ENCODE measurements at places on chromosomes 5 and 9.

GRCh38 chr5:149475777-149476176 is 75.5 kb downstream of the CSNK1A1 start:
- no peak for DNase-seq

DNA sequence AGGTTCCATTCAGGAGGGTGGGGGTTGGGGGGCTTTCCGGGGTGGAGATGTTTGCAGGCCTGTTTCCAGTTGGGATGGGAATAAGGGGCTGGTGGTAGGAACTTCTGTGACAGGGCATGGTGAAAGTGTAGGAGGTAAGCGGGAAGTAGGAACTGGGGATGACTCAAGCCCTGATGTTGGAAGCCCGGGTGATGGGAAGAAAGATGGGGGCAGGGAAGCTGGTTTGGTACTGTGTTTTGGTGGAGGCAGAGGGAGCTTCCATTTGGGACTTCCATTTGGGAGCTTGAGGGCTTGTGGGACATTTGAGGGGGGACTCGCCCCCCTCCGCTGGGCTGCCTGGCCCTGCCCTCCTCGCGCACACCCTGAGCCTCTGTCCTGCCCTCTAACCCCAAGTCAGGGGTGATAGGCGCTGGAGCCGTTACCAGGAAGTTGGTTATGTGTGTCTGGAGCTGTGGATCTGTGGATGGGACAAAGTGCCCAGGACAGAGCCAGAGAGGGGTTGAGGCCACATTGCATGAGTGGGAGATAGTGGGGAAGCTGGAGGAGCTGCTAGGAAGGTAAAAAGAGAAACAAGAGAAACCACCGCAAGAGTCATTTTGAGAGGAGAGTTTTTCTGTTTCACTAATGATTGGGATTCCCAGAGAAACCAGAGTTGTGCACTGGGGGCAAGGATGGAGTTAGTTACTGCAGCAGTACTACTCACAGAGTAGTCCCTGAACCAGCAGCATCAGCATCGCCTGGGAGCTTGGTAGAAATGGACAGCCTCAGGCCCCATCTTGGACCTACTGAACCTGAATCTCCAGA is 6.6 kb downstream of the RGS14 start:
- DNase-seq: no peak

- DNase-seq: no peak
Observed at GRCh38 chr5:142900927-142901326, 130.8 kb downstream of the ARHGAP26 start.

DNA sequence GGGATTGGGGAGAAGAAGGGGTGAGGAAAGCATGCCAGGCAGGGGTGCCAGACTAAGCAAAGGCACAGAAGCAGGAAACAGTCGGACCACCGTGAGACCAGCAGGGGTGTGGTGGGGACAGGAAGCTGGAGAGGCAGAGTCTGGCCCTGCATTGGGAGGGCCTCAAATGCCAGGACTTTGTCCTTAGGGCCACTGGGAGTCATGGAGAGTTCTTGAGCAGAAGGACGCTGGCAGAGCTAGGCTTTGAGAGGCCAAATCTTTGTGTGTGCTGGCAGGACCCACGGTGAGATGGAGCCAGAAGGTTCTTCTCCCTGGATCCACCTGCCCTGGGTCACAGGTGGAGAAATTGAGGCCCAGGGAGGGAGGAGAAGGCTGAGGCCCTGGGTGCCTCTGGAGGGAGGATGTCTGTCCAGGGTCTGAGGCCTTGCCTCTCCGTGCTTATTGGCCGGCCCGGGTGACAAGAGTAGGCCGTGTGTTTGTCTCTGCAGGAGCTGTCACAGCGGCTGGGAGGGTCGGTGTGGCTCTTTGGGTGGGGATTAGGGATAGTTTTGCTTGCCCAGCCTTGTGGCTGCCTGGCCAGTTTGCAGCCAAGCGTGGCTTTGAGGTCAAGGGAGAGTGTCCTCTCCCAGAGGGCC is 1.8 kb upstream of the ENG start:
- DNase-seq: no peak

GRCh38 chr5:149326611-149327010 is 18.7 kb upstream of the GRPEL2 start:
- DNase-seq: no peak

DNA sequence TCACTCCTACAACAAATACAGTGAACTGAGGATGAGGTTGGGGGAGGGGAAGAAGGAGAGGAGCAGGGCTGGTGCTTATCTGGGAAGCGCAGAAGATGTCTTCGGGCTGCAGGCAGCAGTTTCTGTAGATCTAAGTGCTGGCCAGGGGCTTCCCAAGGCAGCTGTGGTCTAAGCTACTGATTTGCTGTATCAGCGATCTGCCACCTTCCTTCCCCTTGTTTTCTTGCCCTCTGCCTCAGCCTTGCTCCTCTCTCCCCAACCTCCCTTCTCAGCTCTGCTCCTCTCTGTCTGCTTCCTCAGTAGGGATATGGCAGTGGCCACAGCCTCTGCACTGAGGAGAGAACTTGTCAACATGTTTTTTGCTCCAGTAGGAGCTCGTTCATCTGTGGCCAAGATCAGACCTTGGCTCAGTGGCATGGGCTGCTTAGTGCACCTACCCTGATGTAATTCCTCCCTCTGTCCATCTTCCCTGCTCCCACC is 42.8 kb upstream of the IL6ST start:
- DNase-seq: no peak

DNA sequence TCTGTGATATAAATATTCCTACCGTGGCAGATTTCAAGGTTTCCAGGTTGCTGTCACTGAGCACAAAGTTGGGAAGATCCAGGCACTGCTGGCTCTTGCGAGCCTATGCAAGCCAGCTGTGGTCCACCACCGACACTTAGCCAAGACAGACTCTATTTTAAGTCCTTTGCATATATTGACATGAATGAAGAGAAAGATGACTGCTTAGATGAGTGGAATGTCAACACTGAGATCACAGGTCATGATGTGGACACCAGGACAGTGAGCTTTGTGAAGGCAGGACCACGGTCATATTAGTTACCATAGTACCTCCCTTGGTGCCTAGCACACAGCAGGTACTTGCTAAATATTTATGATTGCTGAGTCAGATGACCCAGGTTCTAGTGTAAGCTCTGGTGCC is 217.0 kb downstream of the PAPPA start:
- no peak for DNase-seq

DNA sequence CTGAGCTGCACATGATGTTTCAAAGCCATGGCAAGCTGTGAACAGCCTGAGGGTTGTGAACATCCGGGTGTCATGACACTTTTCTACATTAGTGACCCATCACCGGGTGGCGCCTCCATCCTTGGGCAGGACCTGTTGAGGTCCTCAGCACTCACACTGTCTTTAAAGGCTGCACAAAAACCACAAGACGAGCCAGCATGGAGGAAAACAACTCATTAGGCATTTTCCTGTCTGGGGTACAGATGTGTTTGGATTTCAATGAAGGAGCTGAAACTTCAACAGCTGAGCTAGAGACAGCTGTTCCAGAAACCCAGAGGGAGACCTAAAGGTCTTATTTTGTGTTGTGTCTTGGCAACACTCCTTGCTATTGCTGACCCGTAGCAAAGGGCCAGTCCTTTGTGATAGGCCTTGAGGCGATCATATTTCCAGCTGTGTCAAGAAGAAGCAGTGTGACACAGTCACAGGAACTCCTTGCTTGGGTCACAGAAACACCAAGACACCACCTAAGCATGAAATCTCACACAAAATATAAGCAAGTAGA is 151.8 kb upstream of the VLDLR start:
- peak; percentile 12 for DNase-seq

DNA sequence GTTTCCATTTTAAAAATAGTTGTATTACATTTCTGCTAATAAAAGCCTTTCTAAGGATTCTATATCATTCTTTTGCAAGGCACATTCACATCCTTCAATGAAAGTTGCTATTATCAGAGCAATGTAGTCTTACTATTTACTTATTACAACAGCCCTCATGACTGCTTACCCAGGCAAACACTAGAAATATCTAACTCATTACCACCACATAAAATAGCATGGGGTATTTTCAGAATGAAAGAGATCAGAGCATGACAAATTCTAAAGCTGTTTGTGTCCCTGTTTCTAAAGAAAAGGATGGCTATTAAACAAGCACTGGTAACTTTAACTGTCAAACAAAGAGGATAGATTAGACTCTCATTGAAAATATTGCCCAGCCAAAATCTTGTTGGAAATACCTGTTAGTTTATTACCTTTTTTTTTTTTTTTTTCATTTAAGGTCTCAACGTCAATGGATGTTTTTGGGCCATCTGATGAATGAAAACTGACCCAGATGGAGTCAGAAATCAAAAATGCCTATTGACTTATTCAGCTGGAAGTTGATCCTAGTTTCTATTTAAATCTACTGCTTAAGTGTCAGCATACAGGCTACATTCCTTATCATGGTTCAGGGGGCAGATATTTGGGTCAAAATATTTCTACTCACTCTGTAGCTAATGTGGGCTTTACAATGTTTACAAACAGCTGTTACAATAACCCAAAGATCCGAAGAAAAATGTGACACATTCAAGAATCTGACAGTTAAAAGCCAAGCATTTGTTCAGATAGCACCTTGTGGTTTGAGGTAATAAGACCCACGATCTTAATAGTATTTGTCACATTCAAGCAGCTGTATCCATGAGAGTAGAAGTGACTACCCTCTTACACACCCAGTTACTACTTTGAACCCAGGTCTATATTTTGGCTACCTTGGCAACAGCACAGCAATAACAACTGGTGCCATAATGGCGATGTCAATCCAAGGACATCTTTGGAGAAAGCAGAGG is 554.8 kb upstream of the MEF2C start:
- no peak for DNase-seq

Measured in SK-N-SH (cell line).